Bronchus fibroblast of lung (primary cell): ENCODE measurements at places on chromosomes 12 and 14. TPM values are rescaled to one million over a fixed set of nuclear protein-coding genes. Genes with fewer than 3 reads are reported as not detected.

Gene INHBE
- total RNA-seq: 8.0 and 10.9 TPM in 2 replicates

Gene KRT85
- total RNA-seq: not detected in 2 replicates

Gene KLRC1
- total RNA-seq: not detected in 2 replicates

Gene DIO3
- total RNA-seq: not detected in 2 replicates

Gene ATL1
- total RNA-seq: 3.7 and 4.3 TPM in 2 replicates

Gene ARID4A
- 2.0 and 2.1 TPM in 2 replicates for total RNA-seq

Gene ORMDL2
- total RNA-seq: 29.1 and 31.1 TPM in 2 replicates

Gene CELA1
- total RNA-seq: not detected in 2 replicates

Gene KRT3
- not detected in 2 replicates for total RNA-seq

Gene SRGAP1
- total RNA-seq: 4.9 and 8.1 TPM in 2 replicates

Gene ADAMTS20
- total RNA-seq: not detected in 2 replicates

Gene GPR84
- not detected in 2 replicates for total RNA-seq

Gene CISTR
- total RNA-seq: not detected in 2 replicates

Gene CPNE6
- total RNA-seq: not detected in 2 replicates

Gene PDZRN4
- total RNA-seq: not detected in 2 replicates

Gene FAM161B
- total RNA-seq: 2.1 and 2.4 TPM in 2 replicates

Gene ZC2HC1C
- 0.34 and 1.3 TPM in 2 replicates for total RNA-seq

Gene PARPBP
- total RNA-seq: 11.1 and 19.5 TPM in 2 replicates

Gene COCH
- total RNA-seq: 0.45 and 0.84 TPM in 2 replicates
